ENCODE measurements at places on chromosomes 11 and 22.

- DNase-seq, result peak; percentile 16
Observed at GRCh38 chr11:41431784-41432183, 27.7 kb downstream of the LRRC4C start.

- peak; percentile 94 for DNase-seq
Observed at GRCh38 chr22:35458547-35459422, 58.8 kb downstream of the MCM5 start.

DNA sequence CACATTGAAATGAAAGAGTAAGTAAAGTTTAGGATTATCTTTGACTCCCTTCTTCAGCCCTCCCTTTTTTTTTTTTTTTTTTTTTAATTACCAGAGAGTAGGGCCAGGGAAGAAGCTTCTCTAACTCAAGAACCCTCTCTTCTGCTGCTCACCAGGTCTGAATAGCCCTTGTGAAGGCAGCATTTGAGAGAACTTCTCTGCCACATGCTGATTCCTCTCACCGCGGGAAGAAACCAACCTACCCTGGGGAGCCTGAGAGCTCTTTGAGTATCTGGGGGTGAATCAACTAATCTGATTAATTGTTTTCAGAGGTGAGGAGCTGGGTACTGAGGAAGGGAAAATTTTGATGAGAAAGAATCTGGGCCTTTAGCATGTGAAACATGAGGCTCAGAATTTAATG, 434.5 kb upstream of the CCDC90B start:
- no peak for DNase-seq

GRCh38 chr11:70746351-70746750, 348.0 kb downstream of the CTTN start:
- DNase-seq, result no peak

- DNase-seq, result peak; percentile 40
Observed at GRCh38 chr11:10208131-10208575, 85.9 kb downstream of the SBF2 start.

GRCh38 chr11:86459002-86459385, 84.3 kb downstream of the CCDC81 start:
- DNase-seq, result no peak

DNA sequence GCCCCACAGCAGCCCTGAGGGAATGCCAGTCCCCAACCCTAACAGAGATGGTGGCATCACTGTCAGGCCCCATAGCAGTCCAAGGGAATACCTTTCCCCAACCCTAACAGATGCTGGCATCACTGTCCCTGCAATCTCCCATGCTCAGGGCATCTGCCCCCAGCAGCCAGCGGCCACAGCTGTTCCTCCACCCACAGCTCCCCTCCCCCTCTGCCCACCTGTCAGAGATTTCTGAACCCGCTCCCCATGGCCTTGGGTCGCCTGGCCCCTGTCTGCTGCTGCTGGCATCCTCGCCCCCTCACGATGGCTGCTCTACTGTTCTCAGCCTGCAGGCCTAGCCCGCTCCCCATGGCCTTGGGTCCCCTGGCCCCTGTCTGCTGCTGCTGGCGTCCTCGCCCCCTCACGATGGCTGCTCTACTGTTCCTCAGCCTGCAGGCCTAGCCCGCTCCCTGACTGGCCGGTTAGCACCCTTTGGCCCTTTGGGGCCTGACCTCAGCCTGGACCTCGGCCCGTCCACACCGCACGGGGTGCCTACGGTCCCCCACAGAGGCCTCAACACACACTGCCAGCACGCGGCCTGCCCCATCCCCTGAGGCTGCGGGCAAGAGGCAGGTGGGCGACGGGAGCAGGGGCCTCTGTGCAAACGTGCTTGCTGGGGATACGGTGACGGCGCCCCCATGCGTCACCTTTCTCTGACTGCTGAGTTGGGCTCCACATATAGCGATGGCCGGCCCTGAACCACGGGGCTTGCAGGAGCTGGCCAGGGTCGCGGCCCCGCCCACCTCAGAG, 20.7 kb downstream of the CHID1 start:
- DNase-seq, result no peak

GRCh38 chr11:47867823-47868222, 19.7 kb upstream of the NUP160 start:
- DNase-seq, result no peak

- DNase-seq, result no peak
Observed at GRCh38 chr11:14819596-14819995, 72.4 kb downstream of the CYP2R1 start.

DNA sequence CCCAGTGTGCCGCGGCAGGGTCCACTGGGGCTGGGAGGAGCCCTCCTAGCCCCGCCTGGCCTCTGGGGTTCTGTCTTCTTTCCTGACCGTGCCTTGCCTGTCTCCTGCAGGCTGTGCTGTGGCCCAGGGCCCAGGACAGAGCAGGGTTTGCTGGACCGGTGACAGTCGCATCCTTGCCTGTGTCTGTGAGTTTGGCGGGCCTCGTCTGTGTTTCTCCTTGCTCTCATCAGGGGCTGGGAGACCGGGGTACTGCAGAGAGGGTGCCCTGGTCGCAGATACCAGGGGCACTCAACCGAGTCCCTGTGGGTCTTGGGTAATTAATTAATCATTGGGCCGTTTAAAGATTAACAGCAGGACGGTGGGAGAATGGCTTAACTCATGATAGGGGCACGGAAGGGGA, 29.9 kb downstream of the RPL3 start:
- DNase-seq, result no peak

- DNase-seq, result no peak
Observed at GRCh38 chr11:35338921-35339320, 80.4 kb downstream of the SLC1A2 start.

DNA sequence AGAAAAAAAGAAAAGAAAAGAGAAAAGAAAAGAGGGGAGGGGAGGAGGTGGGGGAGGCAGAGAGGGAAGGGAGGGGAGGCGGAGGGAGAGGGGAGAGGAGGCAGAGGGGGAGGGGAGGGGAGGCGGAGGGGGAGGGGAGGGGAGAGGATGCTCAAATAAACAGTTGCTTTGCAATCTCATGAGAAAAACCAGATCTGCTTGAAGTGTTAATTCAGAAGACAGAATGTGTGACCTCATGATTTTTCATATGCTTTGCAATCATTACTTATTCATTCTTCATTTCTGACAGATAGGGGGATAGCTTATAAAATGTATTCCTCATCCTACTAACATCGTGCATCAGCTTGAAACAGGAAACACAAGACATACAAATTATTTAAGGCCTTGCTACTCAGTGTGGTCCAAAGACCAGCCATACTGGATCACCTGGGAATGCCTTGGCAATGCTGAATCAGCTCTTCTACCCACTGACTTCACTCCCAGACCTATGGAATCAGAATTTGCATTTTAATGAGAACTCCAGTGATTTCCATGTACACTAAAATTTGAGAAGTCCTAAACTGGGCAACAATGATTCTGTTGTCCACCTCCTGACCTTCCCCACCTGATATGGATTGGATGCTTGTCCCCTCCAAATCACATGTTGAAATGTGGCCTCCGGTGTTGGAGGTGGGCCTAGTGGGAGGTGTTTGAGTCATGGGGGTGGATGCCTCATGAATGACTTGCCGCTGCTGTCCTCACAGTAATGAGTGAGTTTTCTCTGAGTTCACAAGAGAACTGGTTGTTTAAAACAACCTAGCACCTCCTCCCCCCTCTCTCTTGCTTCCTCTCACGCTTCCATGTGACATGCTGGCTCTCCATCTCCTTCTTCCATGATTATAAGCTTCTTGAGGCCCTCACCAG, 69.2 kb downstream of the CCDC34 start:
- peak; percentile 4 for DNase-seq

GRCh38 chr11:35717043-35717442, 54.5 kb downstream of the TRIM44 start:
- DNase-seq, result no peak

GRCh38 chr11:9616858-9617257, 43.4 kb downstream of the WEE1 start:
- no peak for DNase-seq

DNA sequence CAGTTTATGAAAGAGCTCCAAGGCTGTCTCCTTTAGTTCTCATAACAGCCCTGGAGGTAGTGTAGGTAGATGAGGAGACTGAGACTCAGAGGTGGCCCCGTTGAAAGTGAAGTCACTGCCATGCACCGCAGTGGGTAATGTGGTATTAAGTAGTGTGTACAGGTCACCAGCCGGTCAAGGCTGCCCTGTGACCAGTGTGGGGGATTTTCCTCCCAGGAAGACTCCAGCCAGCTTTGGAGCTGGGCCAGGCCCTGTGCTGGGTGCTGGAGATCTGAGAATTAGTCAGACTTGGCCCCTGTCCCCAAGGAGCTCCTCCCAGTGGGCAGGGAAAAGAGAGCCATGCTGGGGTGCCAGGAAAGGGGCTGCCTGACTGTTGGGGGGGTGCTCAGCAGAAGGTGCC, 5.3 kb downstream of the OMP start:
- no peak for DNase-seq

- no peak for DNase-seq
Observed at GRCh38 chr11:110486156-110486555, 56.4 kb downstream of the FDX1 start.

DNA sequence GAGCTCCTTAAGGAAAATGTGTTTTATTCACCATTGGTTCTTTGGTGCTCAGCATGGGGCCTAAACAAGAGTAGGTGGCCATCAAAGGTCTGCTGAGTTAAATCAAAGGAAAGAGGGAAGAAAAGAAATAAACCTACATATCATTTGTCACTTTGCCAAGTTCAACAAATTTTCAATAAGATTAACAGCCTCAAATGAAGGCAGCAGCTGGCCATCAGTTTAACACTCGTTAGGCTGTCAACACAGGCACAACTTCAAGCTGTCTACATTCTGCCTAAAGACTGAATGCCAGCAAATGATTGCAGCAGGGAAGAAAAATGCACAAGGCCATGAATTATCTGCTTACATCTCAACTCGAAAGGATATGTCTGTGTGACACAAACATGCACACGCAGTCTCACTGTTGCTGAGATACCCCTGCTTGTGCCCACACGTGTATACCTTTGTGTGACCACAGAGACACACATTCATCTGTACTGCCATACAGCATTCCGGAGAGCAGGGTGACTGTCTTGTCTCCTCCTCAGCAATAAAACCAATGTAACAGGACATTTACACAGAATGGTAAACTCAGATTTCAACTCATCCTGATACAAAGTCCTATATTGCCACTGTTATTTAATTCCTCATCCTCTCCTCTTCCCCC, 40.1 kb downstream of the TRIM66 start:
- DNase-seq, result no peak

DNA sequence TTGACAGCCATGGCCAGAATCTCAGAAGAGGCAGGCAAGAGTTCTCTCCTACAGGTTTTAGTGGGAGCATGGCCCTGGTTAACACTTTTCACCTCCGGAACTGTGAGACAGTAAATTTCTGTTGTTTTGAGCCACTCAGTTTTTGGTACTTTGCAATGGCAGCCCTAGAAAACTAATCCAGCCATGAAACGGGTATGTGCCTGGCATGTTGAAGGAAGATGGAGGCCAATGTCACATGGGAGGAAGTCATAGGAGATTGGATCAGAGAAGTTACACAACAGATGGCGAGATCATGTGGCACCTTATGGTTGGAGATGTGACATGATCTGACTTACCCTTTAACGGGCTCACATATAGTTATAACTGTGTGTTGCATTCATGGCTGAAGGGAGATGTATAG, 63.2 kb upstream of the EED start:
- no peak for DNase-seq

- DNase-seq, result no peak
Observed at GRCh38 chr11:133522344-133522743, 10.0 kb downstream of the OPCML start.

- no peak for DNase-seq
Observed at GRCh38 chr11:96781082-96781481, 391.3 kb downstream of the JRKL start.

DNA sequence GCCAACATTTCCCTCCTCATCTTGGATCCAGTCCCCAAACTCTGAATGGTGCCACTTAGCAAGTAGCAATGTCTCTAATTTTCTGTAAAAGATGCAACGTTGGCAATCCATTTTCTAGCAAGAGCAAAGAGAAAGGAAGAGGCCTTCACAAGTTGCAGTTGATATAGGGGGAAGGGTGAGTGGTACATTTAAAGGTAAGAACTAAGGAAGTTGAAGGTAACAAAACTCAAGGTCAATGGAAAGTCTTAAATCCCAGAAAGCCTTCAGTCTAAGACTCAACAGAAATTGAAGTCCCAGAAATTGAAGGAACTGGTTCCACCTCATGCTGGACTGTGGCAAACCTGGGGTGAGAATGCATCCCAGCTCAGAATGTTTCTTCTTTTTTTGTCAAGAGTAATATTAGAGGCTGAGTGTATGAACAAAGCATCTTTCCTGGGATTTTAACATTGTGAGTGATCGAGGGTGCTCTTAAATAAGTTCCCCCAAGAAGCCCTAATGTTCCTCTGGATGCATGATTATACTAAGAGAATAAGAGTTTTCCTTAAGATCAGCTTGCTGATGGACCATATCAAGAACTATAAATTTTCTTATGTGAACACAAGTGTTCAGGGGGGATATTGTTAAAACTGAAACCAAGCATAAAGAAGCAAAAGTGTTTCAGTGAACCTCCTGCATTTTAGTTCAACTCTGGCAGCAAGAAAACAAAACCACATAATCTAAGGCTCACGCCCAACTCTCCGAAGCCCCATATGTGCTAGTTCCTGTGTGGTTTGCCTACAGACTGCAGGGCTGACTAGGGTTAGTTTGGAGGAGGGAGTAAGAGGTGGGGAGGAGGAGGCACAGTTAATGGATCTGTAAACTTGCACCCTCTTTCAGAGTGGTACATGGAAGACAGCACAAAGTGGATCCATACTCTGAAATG, at the start of gene GRAP2:
GRAP2 (plus strand) TSS at position 779 of the 922 bp plus-strand sequence. CDS start 46,023 bp downstream, outside the sequence.
- DNase-seq, result no peak

DNA sequence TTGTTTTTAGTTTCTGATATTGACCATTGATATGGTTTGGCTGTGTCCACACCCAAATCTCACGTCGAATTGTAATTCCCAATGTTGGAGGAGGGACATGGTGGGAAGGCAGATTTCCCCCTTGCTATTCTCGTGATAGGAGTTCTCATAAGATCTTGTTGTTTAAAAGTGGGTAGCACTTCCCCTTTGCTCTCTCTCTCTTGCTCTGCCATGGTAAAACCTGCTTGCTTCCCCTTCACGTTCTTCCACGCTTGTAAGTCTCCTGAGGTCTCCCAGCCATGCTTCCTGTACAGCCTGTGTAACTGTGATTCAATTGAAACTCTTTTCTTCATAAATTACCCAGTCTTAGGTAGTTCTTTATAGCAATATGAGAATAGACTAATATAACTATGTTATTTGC, 203.6 kb upstream of the CHORDC1 start:
- no peak for DNase-seq

DNA sequence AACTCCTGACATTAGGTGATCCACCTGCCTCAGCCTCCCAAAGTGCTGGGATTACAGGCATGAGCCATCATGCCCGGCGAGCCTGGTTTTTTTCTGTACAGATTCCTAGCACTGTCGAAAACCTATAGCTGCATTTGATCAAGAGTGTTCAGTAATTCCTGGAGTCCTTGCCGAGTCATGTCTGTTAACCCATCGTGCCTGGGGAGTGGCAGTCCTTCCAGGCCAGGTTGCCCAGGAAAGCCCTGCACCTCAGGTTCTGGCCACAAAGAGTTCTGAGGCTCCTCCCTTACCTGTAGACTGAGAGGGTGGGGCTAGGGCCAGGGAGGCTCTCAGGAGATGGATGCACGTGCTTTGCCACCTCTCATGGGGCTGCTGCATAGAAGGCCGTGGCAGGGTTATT, 17.0 kb downstream of the YDJC start:
- DNase-seq, result no peak

- peak; percentile 86 for DNase-seq
Observed at GRCh38 chr22:43088984-43089717, at the start of gene TTLL1. TSS of gene TTLL1 (minus strand) at chr22:43089391. CDS start at chr22:43075586, 13,805 bp downstream.
